MCF 10A (cell line): ENCODE measurements at places on chromosomes 1 and 21. TPM values are rescaled to one million over a fixed set of nuclear protein-coding genes. Genes with fewer than 3 reads are reported as not detected.

- no peak for DNase-seq
Observed at GRCh38 chr1:95685081-95685480, 451.1 kb downstream of the RWDD3 start.

DNA sequence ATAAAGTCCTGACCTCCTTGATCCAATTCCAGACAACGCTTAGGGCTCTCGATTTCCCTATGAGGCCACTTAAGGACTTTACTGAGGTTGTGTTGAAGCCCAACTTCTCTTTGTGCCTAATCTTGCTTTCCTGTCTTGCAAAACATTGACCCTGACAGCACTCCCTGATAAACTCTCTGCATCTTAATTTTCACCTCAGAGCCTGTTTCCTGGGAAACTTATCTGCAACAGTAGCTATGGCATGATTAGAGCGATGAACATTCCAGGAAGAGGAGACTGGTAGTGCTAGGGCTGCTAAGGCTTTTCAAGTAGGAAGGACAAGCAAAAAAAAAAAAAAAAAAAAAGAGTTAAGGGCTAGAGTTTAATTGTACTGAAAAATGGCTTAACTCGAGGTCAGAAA, 118.9 kb downstream of the RGS21 start:
- no peak for DNase-seq

- DNase-seq = no peak
Observed at GRCh38 chr1:117215733-117216462, 5.2 kb upstream of the VTCN1 start.

GRCh38 chr1:45785583-45785982, 17.8 kb upstream of the MAST2 start:
- no peak for DNase-seq

DNA sequence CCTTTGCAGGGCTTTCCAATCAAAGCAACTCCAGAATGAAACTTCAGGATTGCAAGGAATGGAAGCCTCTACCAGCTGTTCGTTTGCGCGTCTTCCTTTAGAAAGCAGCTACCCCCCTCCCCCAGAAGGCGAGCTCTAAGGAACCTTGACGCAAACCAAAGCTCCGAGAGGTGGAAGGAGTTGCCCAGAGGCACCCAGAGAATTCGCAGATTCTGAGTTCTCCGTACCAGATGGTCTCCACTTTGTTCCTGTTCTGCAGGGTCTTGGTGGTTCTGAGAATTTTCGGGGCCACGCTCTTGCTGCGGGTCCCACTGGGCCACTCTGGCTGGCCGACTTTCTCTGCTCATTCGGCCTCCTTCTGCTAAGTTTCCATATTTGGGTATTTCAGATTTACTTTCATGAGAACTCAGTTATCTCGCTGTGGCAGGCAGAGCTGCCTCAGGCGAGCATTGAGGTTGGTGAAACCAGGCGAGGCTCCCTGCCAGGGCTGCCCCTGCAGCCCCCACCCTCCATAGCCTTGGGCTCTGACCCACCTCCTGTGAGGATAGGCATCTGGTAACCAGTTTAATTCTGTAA, 801 bp downstream of the TRAF5 start:
- peak; percentile 83 for DNase-seq

GRCh38 chr1:154835531-154836324, 34.4 kb downstream of the KCNN3 start:
- DNase-seq = no peak

GRCh38 chr1:20400341-20401177, 85.5 kb downstream of the CAMK2N1 start:
- DNase-seq = no peak

DNA sequence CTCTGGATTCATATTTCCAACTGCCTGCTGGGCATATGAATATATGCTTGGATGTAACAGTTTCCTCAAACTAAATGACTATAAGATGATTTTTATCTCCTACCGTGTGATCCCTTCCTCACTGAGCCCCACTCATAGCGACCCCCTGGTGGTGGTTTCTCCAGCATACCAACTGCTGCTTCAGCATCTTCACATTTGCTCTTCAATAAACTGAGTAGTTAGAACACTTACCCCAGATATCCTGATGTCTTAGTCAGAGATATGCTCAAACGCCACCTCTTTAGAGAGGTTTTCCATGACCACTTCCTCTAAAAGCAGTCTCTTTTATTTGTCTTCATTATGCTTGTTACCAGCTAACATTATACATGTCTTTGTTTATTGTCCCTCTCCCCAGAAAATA, 10.2 kb upstream of the HNRNPR start:
- no peak for DNase-seq

DNA sequence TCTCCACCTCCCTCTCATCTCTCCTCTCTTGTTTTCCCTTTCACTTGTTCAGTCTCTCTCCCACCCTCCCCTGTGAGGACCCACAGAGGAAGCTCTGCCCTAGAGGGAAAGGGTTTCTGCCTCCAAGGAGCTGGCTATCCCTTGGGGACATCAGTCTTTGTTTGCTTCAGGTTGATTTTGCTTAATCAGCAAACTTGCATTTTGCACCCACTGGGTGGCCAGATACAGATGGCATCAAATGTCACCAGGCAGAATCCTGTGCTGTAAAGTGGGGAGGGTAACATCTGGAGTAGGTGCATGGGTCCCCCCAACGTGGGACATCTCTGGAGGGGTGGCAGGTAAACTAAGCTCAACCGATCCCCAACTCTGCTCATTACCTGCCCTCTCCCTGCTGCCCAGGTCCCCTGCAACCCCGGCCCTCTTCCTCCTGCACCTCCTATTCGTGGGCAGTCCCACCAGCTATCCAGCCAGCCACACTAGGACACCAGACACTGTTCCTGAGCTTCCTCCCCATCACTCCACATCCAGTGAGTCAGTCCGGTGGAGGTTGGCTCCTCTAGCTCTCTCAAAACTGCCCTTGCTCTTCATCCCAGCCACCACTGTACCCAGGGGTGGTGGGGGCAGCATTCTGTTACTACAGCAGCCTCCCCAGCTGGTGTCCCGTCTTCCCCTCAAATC, 123.3 kb downstream of the KCNN3 start:
- no peak for DNase-seq

- DNase-seq = peak; percentile 77
Observed at GRCh38 chr1:234863551-234863971, 253.6 kb upstream of the IRF2BP2 start.

Gene TENT5C
- total RNA-seq = 0.05 TPM in 1 of 2 replicates, not detected in the other

Gene OR6K3
- total RNA-seq = not detected in 2 replicates
